ENCODE measurements at places on chromosomes 7 and 10.

GRCh38 chr10:50550291-50550839 is 73.4 kb downstream of the SGMS1 start:
- no peak for DNase-seq

DNA sequence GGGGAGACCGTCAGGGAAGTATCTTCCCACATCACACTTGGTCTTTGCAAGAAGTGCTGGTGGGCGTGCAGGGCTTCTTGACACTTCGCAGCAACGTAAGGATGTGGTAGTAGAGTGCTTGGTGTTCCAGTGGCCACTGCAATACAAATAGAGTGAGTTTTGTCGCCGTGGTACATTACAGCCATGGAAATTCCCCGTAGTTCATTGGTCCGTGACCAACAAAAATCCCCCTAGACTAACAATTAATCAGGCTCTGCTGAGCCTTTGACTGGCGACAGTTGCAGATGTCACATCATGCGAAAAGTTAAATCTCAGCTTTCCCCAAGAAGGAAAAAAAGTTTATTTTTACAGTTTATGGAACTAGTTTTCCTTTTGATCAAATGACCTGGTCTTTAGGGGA is 134.7 kb downstream of the MGMT start:
- no peak for DNase-seq

- DNase-seq: peak; percentile 100
These were observed at the start of the genes DNAJB9 and THAP5 for GRCh38 chr7:108569381-108570145. Gene DNAJB9 (plus strand): TSS chr7:108569874. CDS start chr7:108571727, 1,853 bp downstream. Gene THAP5 (minus strand): TSS chr7:108569706. CDS start chr7:108569569, 137 bp downstream.

DNA sequence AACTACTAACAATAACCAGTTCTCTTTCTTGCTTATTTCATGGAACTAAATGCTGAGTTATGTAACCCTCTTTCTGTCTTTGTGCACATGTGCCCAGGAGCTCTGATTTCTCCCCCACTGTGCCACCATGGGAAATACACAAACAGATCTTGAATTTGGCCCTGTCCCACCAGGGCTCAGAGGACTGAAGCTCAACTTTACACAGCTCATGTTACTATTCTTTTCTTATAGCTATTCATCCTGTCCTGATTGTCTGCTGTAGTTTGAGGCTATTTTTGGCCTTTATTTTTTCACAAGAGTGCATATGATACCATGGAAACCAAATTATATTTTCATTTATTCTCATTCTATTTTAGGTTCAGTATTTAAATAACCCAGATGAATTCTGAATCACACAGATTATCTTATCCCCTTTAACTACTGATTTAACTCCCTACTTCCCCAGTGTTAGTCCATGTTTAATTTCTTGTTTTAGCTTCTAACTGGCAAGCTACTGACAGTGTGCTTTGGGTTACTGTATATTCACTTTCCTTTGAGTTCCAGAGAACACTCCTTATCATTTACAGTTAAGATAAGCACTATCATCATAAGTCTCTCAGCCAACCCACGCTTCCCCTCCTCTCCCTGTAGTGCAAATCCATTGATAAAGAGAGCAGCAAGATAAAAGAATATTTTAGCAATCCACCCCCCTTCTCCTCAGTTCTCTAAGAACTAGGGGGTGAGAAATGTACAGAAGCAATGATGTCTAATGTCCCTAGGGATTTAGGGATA is 71.8 kb upstream of the GSDME start:
- no peak for DNase-seq

GRCh38 chr10:48800007-48800675 is 115.5 kb downstream of the WDFY4 start:
- DNase-seq: peak; percentile 40

DNA sequence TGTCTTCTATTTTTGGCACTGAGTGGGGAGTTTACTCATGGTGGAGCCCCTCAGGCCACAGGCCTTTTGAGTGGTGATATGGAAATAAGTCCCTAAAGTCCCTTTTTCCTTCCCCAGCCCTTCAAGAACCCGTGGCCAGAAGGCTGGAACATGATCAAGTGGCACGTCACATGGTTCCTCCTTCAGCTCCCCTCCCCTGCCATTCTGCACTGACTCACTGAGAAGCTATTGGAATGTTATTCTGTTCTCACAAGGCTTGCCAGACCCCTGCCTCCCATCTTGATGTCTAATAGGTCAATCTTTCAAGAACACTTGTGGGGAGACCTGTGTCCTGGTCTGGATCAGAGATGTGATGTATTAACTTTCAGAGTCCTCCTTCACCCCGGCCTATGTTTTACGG is 279.8 kb downstream of the SEC23IP start:
- DNase-seq: no peak

GRCh38 chr7:45160417-45160881 is 2.9 kb downstream of the RAMP3 start:
- no peak for DNase-seq

GRCh38 chr10:51950371-51950995 is 251.1 kb upstream of the CSTF2T start:
- DNase-seq: no peak

GRCh38 chr10:120422457-120422856 is 34.6 kb upstream of the PLPP4 start:
- DNase-seq: no peak

GRCh38 chr10:120360571-120360970 is 96.5 kb upstream of the PLPP4 start:
- no peak for DNase-seq

- no peak for DNase-seq
These were observed 698.3 kb downstream of the PARD3 start for GRCh38 chr10:34116681-34117271.

GRCh38 chr7:55463686-55464262 is 98.6 kb downstream of the LANCL2 start:
- no peak for DNase-seq

DNA sequence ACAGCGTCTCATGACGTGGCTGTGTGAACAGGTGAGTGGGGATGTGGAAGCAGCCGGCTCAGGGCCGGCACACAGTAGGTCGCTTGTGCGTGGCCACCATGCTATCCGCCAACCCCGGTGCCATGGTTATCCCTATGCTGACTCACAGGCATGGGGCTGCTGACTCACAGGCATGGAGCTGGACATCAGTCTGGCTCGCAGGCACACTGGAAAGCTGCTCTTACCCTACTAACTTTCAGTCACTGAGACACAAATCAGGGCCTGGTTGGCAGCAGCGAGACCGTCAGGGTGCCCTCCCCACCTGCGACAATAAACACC is 341.9 kb downstream of the PTPRN2 start:
- DNase-seq: no peak

DNA sequence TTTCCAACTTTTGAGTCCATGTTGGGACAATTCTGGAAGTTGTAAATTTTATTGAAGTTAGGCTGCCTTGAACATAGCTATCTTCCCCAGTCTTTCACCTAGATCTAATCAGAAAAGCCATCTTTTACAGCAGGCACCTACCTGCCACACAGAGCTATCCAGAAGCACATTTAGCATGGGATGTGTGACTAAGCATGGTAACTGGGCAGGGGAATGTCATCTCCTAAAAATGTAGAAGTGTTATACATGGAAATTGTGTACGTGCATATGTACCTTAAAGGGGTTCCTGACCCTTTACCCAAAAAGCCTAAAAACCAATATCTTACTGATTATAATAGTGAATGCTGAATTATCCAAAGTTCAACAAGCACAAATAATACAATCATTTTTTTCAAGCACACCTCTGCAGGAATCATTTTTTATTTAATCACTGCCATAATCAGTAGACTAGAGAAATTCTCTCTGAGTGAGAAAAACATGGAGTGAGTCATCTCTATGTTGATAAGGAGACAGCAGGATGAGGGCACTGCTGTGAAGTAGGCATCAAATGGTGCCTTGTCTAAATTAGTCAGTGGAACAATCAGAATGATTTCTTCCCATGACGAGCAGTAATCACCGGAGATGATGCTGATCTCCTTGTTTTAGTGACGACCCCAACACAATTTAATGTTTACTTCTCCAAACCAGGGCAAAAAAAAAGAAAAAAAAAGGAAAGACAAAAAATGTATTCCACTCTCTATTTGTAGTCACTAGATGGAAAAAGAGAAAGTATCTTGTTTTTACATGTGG is 75.9 kb downstream of the SORBS1 start:
- peak; percentile 52 for DNase-seq

GRCh38 chr7:14201353-14201752 is 211.9 kb upstream of the ETV1 start:
- no peak for DNase-seq

GRCh38 chr7:112010994-112011393 is 195.2 kb downstream of the DOCK4 start:
- no peak for DNase-seq

- no peak for DNase-seq
These were observed 51.9 kb upstream of the FAM180A start for GRCh38 chr7:135800560-135800959.

- DNase-seq: no peak
These were observed 400.1 kb upstream of the ETV1 start for GRCh38 chr7:14389595-14389994.

- no peak for DNase-seq
These were observed 380.4 kb upstream of the SORCS1 start for GRCh38 chr10:107544706-107545520.

GRCh38 chr10:78663721-78664120 is 405.0 kb upstream of the ZMIZ1 start:
- DNase-seq: no peak

DNA sequence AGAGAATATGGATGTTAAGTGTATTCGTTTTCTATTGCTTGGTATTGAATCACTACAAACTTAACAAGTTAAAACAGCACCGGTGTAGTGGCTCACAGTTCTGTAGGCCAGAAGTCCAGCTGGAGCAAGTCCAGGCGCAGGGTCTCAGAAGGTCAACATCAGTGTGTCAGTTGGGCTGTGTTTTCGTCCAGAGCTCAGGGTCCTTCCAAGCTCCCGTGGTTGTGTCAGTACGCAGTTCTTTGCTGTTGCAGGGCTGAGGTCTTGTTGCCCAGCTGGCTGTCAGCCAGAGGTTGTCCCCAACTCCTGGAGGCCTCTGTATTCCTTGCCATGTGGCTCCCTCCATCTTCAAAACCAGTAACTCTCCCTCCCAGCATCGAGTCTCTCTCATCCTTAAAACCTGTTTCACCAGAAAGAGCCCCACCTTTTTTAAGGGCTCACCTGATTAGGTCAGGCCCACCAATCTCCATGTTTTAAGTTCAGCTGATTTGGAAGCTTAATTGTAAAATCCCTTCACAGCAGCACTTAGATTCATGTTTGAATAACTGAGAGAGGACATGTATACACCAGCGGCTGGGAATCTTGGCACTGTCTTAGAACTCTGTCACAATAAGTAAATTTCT is 26.8 kb downstream of the ACADSB start:
- DNase-seq: no peak

- DNase-seq: no peak
These were observed 75.5 kb upstream of the RET start for GRCh38 chr10:43001427-43001795.

- DNase-seq: no peak
These were observed 458.9 kb downstream of the TYW1 start for GRCh38 chr7:67455508-67455907.

- no peak for DNase-seq
These were observed 28.0 kb downstream of the CTBP2 start for GRCh38 chr10:125132344-125132743.

DNA sequence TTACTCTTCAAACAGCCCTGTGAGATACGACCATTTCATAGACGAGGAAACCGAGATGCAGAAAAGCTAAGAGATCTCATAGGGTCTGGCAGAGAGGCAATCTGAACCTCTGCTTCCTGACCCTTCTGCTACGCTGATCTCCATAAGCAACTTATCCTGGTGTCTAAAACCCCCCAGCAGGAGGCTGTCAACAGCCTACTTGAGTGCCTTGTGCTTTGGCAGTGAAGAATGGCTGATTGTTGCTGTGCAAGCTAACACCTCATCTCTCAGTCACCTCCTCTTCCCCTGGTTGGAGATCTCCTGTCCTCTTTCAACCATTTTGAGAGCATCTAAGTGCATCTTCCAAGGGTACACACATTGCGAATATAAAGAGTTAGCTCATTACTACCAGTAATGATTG is 86.2 kb downstream of the AOAH start:
- no peak for DNase-seq

DNA sequence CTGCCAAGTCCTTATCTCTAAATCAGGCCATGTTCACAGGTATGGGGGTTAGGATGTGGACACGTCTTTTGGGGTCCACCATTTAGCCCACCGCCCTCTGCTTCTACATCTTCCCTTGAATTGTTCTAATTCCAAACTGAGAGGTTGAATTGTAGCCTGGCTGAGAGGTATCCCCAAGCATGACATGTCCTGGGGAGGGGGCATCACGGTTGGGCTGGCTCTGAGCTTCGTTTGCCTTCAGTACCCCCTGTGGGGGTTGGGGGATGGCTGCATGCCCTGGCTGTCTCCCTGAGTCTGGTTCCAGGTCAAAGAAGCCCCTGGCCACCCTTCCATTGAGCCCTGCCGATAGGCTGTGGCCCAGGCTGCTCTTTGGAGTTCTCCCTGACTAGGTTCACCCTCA is 204.6 kb downstream of the GLRX3 start:
- DNase-seq: no peak

DNA sequence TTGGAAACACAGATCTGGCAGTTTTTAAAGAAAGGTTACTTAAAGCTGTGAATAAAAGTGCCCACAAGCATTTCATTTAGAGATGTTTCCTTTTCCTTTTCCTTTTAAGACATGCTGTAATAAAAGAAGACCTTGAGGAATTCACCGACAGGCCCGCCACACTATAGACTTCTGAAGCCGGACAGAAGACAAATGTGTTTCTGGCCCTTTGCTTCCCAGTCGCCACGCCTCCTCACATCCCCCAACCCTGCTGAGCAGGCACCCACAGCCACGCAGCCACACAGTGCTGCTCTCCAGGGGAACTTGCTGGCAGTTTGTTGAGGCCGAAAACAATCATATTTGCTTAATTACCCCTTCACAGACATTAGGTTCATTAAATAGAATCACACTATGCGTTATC is 83.4 kb downstream of the SLC25A13 start:
- no peak for DNase-seq

- DNase-seq: no peak
These were observed 1354.7 kb upstream of the LRRTM3 start for GRCh38 chr10:65571011-65571570.

DNA sequence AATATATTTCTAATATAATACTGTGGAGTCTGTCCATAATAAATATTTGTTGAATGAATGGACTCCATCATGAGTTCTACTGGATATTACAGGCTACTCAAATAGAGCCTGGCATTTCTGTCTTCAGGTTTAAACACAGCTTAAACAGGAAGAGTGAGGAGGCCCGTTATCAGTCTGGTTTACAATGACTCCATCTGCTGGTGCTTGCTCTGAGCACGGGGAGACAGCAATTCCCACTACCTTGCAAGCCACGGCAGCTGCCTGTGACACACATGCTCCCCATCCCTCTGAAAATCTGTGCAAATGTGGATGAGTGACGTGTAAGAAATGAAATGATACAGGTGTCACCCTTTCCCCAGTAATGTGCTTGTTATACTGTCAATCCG is 293.5 kb upstream of the IMMP2L start:
- DNase-seq: no peak

All from activated CD4-positive, alpha-beta T cell treated with anti-CD3 and anti-CD28 coated beads, Interleukin-2, Interleukin-6, amounts not matched to agents 100 ng/mL and 50 ng/mL, durations not matched to agents 16 hours and 8 hours (primary cell).